NCI-H774 (cell line): ENCODE measurements at places on chromosomes 5 and 9.

GRCh38 chr5:15798006-15798405, 298.0 kb downstream of the FBXL7 start:
- no peak for DNase-seq

DNA sequence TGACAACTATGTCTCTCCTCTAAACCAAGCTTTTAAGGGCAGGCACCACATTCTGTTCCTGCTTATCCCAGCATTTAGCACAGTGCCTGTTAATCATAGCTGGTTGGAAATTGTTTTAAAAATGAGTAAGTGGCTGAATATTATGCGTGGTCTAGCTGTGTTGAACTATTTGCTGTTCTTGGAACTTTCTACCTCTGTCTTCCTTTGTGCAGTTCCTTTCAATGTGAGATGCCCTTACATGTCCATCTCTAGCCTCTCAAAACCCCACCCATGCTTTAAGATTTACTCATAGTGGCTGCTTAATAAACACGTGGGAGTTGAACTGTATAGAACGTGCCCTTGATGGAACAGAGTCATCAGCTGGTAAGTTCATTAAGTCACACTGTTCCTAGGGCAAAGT, 34.5 kb downstream of the C9orf57 start:
- DNase-seq = no peak

GRCh38 chr9:106795031-106795430, 67.9 kb upstream of the ZNF462 start:
- no peak for DNase-seq

- no peak for DNase-seq
These were observed 349.0 kb upstream of the TARS1 start for GRCh38 chr5:33091571-33092363.

- DNase-seq = no peak
These were observed 600.7 kb upstream of the SGCD start for GRCh38 chr5:155726267-155726666.

GRCh38 chr5:74337254-74337983, 303.1 kb downstream of the ENC1 start:
- peak; percentile 48 for DNase-seq

DNA sequence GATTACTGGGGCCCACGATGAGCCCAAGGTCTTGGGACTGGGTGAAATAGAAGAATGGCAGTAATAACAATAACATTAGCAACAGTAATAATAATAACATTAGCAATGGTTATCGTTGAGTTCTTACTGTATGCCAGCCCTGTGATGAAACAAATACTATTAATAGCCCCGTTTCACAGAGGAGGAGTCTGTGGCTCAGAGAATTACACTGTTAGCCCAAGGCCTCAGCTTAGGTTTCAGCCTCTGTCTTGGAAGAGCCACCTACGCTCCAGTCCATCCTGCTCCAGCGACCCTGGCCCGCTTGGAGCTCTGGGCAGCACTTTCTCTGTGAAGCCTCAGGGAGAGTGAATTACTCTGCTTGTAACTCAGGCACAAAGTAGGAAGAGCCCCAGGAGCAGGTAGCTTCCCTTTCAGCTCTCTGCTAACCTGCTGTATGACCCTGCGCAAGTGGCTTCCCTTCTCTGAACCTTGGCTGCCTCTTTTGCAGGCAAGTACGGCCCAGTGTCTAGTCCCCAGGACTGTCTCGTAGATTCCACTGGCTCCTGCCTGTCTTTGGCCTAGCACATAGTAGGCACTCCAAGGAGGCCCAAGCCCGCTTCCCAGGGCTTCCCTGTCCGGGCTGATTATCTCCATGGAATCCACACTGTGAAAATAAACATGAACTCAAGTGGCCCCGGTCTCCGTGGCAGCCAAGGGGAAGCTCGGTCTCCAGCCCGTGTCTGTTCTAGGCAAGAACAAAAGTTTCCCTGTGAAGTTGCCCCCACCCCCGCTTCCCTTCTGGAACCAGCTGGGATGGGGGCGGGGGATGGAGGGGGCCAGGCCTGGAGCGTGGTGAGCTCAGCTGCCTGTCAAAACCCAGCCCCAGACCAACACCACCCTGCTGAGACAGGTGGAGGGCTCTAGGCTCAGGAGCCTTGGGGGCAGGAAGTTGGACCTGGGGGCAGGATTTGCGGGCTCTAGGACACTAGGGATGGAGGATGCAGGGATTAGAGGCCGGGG, 26.2 kb upstream of the LMX1B start:
- DNase-seq = no peak

- no peak for DNase-seq
These were observed 145.8 kb downstream of the GIN1 start for GRCh38 chr5:102974177-102974576.

DNA sequence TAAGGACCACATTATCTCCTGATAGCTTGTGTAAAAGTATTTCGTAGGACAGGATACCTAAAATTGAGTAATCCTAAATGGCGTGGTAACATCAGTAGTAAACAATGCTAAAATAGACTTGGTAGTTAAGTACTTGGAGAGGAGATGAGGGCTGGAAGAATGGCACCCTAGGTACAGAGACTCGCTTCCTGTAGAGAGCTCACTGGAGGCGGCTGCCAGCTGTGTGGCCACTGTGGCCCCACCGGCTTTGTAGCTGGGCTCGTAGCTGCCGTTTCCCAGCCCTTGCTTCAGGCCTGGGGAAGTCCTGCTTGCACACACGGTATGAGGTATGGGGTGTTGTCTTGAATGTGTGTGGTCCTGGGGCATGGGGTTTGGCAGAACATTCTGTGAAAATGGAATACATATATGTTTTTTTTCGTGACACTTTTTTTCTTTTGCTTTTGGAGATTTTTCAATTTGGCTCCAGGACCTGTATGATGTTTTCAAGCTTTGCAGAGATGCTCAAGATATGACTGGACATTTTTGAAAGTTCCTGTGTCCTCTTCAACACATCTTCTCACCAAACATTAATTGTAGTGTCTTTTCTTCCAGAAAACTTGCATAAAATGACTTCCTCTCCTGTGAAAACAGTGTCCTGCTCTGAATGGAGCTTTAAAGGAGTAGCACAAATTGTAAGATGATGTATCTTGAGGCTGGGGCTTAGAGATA, 58.0 kb downstream of the RCL1 start:
- no peak for DNase-seq

DNA sequence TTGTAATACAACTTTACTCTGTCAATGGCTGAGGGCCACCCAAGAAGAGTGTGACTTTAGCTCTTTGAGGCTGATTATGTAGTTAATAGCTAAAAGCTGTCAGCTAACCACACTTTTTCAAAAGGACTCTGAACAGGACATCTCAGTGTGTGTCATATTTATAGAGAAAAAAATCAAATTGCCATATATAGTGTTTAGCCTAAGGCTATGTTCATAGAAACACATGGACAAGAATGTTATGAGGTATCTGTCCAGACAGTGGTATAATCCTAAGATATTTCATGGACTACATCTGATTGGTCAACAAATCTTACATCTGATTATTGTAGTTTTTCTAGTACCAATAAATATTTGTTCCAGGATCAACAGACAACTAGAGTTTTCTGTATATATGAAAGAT, 42.1 kb upstream of the CDH18 start:
- no peak for DNase-seq

DNA sequence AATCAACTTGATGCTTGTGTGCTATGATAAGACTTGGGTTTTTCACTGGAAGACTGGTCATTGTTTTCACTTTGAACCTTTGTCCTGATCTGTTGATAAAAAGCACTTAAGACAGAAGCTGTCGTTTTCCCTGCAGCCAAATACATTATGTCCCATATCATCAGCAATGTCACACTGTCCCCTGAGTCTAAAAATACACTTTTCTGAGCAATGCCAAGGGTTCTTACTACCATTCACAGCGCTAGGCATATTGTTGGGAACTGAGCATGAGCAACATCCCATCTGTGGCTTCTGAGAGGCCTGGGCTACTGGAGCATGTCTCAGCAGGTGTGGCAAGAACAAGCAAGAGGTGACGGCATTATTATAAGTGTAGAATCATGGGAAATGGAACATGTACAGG, 81.8 kb downstream of the SEMA6A start:
- no peak for DNase-seq

- no peak for DNase-seq
These were observed 167.3 kb upstream of the MOCS2 start for GRCh38 chr5:53276825-53277224.

GRCh38 chr9:138007566-138007917, 130.0 kb downstream of the CACNA1B start:
- DNase-seq = no peak

DNA sequence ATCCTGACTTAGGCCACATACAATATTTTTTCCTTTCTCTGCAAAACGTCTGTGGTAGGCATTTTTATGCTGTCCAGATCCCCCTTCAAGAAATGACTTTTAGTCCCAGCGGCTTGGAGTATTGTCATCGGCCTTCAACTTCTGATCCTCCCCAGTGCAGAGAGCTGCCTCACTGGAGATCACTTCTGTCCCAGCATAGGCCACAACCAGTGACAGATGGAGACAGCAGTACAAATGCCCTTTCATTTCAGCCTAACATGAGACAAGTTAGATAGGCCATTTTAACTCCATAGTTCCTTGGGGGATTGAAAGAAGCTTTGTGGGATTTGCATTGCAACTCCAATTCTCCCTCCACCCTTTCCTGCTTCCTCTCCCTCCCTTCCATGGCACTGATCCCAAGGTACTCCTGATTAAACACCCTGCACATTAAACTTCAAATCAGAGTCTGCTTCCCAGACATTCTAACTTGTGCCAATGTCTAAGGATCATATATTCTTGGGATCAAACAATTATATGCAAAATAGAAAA, 3.2 kb upstream of the MAMDC2 start:
- no peak for DNase-seq

DNA sequence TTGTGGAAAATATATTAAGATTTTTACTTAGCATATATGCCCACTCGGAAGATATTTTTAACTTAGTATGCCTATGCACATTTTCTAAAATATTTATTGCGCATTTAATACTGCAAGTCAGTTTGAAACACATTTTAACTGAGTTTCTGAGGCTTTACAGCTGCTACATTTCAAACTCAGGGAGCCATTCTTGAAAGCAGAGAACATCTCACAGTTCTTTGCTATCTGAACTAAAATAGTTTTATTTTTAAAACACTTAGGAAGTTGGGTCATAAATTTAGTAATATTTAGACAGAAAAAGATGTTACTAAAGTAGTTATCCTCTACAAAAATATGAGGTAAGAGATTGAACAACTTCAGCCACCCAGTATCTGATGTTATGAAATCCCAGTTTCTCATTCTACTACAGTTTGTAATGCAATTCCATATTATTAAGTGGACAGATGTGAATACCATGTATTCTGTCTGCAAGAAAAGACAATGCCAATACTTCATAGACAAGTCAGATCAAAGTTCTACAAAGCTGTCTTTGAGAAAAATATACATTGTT, 409.9 kb upstream of the EDIL3 start:
- DNase-seq = no peak

DNA sequence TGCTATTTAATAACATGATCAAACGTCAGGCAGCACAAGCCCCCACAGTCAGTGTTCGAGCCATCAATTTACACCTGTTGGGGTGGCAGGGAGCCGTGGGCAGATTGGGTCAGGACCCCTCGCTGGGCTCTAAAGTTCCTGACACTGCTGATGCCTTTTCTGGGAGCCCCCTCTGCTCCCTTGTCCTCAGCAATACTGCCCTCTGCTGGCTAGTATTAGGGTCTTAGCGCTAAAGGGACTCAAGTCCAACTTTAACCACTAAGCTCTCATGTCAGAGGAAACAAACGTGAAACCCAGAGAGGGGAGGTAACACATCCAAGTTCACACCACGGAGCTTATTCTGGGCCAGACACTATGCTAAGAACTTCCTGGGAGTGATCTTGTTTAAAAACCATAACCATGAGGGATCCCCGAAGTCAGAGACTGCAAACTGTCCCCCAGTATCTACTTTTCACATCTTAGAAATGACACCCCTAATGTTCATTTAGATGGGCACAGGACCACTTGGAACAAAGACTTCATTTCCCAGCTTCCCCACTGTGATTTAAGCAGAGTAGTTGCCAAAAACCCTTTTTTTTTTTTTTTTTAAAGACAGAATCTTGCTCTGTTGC, 20.4 kb downstream of the ANKS6 start:
- no peak for DNase-seq

DNA sequence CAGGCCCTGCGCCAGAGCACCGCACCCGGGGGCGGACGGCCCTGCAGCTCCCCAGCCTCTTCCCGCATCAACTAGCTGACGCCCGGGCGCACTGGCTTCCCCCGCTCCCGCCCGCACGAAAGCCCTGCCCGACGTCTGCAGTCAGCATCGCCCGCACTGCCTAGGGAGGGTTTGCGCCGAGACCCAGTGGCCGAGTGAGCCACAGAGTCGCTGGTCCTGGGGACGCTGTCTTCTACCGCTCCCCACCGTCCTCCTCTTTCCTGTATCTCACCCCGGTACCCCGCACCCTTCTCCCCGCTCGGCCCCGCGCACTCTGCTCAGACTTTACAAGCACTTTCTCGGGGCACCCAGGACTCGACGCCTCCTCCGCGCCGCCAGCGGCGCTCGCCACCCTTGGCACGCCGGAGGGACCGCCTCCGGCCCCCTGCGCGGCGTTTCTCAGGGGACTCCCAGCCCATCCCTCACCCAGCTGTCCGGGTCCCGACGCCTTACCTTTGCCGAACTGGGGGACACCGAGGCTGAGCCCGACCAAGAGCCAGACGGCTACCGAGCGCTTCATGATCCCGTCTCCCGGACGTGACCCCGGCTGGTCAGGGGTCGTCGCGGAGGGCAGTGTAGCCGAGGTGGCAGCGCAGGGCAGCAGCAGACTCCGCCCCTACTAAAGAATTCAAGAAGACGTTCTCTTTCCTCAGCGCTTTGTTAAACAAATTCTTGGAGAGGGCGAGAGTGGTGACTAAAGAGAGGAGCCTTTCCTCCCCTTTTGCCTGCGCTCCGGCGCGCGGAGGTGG, 670 bp downstream of the EDIL3 start:
- DNase-seq = peak; percentile 19

- no peak for DNase-seq
These were observed 4.6 kb downstream of the ZNF367 start for GRCh38 chr9:96413302-96414221.

DNA sequence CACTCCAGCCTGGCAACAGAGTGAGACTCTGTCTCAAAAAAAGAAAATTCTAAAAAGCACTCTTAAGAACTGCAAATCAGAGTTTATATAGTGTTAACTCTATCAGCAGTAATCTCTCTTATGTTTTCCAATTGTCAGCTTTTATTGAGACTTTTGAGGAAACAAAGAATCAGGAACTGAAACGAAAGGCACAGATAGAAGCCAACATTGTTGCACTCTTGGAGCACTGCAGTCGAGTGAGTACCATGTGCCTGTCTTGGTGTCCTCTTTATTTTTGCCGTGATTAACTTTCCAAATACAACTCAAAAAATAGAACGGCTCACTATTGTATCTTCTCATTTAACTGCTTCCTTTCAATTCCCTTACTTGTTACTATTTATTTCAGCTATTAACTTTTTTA, 41.7 kb upstream of the LRRC19 start:
- no peak for DNase-seq
